ENCODE measurements at places on chromosomes 13 and 19.
A peak's percentile ranks its signal among the peaks of the same experiment; 100 is the strongest.

DNA sequence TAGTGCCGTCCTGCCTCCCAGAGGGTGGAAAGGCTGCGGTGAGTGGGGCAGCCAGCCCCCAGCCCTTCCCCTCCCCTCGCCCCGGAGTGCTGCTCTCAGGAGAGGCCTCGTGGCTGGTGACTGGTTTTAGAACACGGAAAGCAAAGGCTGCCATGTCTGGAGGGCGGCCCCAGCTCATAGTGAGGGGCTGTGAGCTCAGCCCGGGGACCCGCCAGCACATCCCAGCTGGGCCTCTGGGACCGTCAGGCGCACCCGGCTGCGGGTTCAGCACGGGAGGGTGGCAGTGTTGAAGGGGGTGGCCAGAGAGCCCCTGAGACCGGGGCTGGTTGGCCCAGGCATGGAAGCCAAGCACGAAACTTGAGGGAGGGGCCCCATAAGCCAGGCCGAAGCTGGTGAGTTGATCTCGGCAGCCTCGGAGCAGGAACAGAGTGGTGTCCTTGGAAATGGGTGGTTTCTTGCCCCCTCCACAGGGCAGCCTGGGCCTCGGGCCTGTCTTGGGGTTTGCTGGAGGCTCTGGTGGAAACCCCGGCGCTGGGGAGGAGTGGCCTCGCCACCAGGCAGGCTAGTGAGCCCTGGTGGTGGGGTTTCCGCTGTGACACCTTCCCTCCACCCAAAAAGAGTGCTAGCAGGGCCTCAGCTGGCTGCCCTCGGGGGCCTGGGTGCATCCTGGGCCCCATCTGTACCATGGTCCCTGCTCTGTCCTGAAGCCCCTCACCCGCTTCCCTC, 157.7 kb downstream of the KDM4B start:
- no peak for DNase-seq

DNA sequence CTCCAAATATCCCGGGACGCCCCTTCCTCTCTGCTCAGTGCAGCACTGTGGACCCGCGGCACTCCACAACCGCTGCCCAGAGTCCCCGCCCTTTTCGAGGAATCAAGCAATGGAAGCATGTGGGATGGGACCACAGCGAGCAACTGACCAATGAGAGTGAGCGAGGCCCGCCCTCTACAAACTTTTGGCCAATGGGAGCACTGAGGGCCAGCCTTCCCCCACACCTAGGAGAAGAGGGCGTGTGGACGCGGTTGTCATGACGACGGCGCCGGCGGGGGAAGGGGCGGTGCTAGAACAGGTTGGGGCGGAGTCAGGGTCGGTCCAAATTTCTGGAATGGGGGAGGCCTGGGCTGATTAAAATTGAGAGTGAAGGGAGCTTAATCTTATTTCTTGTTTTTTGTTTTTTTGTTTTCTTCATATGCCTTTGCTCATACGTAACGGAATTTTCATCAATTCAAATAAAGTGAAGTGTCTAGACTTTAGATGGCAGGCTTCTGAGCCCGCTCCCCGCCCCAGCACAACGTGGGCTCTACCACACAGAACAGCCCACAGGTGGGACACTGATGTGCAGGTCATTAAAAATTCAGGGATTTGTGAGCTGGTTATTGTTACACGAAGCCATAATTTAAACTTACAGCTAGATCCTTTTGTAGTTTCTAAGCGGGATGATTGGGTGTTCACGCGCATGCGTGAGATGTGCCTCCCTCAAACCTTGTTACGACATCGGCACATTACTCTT, at the start of gene DNAAF3:
TSS of gene DNAAF3 (minus strand) at position 84 of the 739 bp plus-strand sequence. CDS start 200 bp downstream, outside the sequence.
- DNase-seq, result no peak

GRCh38 chr13:52780611-52781010, 41.0 kb upstream of the CNMD start:
- DNase-seq, result no peak

DNA sequence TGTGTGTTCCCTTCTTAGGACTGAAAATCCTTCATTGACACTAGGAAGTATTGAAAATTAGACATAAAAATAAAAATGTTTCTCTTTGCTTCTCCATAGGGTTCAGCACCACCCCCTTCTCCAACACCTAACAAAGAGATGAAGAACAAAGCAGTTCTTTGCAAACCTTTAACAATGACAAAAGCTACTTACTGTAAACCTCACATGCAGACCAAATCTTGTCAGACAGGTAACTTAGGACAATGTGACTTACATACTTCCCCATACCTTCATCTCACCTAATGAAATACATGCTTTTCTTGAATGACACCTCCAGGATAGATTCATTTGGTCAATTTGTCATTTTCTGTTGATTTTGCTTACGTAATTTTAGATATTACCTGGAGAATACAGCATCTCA, 99.9 kb downstream of the ZMYM2 start:
- DNase-seq, result no peak

DNA sequence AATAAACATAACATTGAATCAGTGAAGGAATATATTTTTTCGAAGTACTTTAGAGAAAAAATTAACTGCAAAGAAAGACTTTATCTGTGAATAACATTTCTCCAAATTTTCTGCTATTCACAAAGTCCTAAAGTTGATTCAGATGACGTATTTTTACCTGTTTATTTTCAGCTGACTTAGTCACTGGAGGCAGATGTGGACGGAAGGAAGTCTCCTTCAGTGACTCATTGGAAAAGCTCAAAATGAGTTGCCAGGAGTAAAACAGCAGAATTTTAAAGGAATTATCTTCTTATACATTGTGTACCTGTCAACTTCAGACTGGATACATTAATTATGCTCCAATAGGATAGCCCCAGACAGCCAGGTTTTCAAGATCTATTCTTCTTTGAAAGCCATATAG, 679.3 kb upstream of the GPC6 start:
- DNase-seq, result no peak

GRCh38 chr13:83881917-83882605, at the start of gene SLITRK1:
SLITRK1 (minus strand) TSS chr13:83882474; CDS start chr13:83881507, 967 bp downstream.
- DNase-seq, result peak; percentile 6

DNA sequence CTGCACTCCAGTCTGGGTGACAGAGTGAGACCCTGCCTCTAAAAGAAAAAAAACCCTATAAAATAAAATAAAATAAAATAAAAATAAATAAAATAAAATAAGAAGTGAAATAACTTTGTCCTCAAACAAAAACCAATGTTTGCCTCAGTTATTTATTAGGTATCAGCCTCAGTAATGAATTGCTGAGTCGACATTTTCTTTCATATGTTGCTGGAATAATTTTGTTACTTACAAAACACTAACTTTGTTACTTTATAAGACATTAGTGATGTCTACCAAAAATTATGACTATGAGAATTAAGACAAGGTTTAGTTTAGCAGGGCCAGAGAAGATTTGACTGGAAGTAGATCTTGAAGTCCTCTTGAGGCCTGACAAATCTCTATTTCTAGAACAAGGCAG, 2074.5 kb upstream of the PCDH20 start:
- DNase-seq, result no peak

- DNase-seq, result no peak
Measured at GRCh38 chr13:40479196-40479845, 187.1 kb downstream of the FOXO1 start.

- peak; percentile 74 for DNase-seq
Measured at GRCh38 chr19:10603084-10603872, 16.2 kb upstream of the AP1M2 start.

GRCh38 chr13:79675931-79676660, 195.1 kb downstream of the NDFIP2 start:
- DNase-seq, result no peak

Measured in activated gamma-delta T cell treated with anti-CD3 and anti-CD28 coated beads, Interleukin-2, amount 50 U/mL, for 16 hours (primary cell).